ENCODE measurements at places on chromosomes 4 and X. TPM values are rescaled to one million over a fixed set of nuclear protein-coding genes. Genes with fewer than 3 reads are reported as not detected.

GRCh38 chrX:77412631-77413030, 34.6 kb upstream of the FGF16 start:
- DNase-seq, result no peak

- DNase-seq, result no peak
Measured at GRCh38 chr4:150283689-150284088, 205.4 kb downstream of the DCLK2 start.

DNA sequence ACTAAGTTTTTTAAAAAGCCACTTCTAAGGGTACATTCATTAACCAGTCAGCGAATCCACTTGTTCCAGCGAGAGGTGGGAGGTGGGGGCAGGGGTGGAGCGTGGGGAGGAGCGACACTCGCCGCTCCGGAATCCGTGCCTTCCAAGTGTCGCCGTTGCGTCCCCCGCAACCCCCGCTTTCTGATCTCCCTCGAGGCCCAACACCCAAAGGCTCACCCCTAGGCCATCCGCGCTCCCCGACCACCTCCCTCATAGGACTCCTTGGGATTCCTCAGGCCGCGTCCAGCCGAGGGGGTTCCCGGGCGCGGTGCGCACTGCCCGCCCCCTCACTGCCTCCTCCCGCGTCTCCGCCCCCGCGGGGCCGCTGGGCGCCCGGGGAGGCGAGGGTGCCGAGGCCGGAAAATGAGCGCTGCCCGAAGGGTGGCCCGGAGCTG, 108.1 kb upstream of the STOX2 start:
- DNase-seq, result no peak

DNA sequence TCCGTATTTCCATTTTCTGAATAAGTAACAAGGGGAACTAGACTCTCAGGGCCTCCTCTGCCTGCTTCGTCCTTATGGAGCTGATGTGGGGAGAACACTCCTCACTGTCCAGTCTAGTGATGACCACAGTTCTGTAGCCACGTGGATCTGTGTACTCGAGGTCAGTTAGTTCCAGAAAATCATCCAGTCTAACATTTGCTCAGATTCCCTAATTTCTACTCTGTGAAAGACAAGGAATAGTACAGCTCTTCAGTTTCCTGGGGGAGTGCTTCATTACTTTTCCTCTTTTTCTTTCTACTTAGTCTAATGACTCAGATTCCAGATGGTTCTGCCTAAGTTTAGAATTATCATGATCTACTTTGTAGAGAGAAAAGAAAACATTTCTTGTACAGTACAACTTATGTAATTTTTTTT, 82.6 kb downstream of the SORBS2 start:
- no peak for DNase-seq

- DNase-seq, result no peak
Measured at GRCh38 chr4:168386002-168386401, 67.5 kb upstream of the DDX60 start.

Gene GPR119
- total RNA-seq, result not detected

Gene SH3BGRL
- 227 TPM for total RNA-seq
